ENCODE measurements at places on chromosomes 6 and 20.

- DNase-seq: peak; percentile 90
These were observed 20.1 kb downstream of the MRPS18A start for GRCh38 chr6:43667245-43668150.

DNA sequence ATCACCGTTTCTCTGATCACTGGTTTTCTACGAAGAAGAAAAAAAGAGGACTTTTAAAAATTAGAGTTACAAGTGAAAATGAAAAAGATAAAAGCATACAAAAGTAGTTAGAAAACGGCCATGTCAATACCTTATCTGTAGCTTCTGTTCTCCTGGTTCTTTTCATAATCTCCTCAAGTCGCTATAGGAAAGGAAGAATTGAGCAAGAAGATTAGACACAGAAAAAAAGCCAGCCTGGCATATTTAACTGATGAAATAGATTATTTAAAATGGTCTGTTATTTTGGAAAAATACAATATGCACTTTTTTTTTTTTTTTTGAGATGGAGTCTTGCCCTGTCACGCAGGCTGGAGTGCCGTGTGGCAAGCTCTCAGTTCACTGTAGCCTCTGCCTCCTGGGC lies 70.2 kb upstream of the BCLAF1 start:
- DNase-seq: no peak

- no peak for DNase-seq
These were observed 35.8 kb upstream of the NOX3 start for GRCh38 chr6:155491421-155491820.

DNA sequence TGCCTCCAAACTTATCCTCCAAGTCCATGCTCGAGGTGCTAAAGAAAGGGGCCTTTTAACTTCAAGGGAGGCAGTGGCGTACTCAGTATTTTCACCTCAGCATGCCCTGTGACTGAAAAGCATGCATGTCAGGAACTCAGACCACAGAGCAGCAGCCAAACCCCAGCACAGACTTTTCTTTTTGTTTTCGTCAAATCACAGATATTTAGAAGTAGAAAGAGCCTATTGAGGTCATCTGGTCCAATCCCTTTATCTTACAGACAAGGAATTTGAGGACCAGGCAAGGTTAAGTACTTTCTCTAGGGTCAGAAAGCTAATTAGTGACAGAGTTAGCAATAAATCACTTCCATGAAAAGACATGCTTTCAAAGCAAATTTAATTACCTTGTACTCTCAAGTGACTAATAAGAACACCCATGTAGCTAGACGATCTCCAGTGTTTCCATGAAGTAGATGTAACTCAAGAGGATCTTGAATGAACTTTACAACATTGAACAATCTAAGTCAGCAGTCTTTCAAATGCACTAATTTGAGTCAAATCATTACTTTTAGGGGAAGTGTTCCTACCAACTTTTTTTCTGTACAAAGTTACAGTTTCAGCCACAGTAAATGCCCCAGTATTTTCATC lies 35.9 kb downstream of the MOXD1 start:
- no peak for DNase-seq

DNA sequence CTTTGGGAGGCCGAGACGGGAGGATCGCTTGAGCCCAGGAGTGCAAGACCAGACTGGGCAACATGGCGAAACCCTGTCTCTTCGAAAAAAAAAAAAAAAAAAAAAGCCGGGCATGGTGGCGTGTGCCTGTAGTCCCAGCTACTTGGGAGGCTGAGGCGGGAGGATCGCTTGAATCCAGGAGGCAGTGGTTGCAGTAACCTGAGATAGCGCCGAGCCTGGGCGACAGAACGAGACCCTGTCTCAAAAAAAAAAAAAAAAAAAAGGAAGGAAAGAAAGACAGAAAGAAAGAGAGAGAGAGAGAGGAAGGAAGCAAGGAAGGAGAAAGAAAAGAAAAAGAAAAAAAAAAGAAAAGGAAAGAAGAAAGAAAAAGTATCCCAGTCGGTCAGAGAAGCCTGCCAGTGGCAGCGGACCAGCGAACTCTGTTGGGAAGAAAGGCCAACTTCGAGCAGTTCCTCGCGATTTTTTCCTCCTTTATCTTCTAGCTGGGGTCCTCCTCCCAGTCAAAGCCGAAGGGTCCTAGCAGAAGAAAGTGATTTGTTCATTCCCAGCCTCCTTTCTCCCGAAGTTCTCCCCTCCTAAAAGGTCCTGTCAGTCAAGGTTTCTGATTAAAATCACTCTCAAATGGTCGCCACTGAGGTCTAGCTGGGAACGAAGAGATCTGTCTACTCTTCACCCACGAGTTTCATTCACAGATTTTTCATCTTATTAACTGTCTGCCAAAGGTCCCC lies 2.4 kb upstream of the SYCP2L start:
- DNase-seq: no peak

DNA sequence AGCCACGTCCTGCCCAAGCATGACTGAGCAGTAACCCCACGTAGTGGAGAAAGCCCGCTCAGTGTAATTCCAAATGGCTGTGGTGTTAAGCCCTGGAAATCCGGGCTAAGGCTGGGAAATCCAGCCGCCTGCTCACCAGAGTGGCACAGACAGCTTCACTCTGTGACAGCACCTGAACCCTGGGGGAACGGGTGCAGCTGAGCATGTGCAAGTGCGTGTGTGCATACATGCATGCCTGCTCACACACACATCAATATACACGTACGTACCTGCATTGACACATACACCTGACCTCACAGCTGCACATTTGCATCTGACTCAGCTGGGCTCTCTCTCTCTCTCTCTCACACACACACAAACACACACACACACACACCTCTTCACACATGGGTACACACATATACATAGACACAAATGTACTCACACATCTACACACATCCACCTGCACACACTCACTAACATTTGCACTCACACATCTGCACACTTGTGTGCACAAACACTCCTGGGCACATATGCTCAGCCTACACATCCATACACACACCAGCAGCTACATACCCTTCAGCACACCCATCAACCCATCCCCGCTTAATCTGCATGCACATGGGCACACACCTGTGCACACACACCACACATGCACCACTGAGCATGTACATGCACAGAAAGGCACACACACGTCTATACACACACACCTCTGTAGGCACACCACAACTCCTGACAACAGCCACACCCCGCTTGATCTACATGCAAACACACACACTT lies 114.1 kb downstream of the GRM4 start:
- no peak for DNase-seq

DNA sequence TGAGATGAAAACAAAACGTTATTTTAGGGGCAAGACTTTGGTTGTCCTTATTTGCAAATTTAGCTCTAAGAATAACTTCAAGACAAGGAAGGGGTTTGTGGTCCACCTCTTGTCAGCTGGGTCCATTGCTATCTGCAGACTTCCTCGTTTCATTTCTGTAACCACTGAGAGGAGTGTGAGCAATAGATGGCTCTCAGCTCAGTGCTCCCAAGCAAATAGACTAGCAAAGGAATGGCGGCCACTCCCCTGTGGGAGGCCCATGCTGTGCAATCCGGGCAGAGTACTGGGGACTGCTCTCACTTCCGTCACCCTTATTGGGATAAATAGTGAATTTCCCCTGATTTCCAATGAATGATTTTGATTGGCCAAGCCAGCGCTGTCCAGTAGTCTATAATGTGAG lies 176.6 kb downstream of the ZDHHC14 start:
- DNase-seq: no peak

GRCh38 chr6:19668710-19669109 lies 168.5 kb upstream of the ID4 start:
- DNase-seq: no peak

DNA sequence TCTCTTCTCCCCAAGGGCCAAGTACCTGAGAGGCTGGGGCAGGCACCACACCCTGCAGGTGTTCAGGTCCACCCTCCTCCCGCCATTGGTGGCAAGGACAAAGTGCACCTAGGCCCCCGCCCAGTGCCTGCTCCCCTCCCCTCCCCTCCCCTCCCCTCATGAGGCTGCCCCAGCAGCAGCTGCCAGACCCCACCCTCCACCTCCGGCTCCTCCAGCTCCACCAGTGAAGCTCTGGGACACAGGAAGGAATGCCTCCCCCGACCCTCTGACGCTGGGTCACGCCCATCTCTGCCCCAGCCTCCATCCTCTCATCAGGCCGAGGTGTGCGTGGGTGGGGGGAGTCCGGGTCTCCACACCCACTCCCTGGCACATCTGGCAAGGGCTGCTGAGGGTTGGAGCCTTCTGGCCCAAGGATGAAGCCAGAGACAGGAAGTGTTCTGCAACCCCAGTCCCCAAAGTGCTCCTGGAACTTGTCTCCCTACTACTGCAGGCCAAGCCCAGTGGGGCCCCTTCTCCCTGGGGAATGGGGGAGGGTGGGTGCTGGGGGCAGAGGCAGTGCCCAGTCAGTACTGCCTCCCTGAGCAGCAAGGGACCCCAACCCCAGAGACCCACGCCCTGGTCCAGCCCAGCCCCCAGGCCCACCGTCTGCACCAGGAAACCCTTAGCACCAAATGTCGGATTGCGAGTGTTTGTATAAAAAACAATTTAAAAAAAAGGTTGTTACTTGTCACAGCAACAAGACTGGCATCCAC lies 1.6 kb upstream of the UCKL1 start:
- no peak for DNase-seq

DNA sequence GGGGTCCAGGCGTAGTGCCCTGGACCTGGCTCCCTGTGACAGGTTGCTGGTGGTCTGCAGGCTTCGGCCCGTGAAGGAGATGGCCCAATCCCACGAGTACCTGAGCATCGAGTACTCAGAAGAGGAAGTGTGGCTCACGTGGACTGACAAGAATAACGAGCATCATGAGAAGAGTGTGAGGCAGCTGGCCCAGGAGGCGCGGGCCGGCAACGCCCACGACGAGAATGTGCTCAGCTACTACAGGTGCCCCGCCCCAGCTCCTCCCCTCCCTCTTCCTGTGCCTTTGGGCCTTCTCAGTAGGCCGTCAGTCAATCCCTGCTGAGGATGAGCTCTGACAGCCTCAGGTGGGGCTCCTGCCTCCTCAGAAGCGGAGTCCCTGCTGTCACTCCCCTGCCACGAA lies 42.6 kb downstream of the UQCC2 start:
- DNase-seq: no peak

DNA sequence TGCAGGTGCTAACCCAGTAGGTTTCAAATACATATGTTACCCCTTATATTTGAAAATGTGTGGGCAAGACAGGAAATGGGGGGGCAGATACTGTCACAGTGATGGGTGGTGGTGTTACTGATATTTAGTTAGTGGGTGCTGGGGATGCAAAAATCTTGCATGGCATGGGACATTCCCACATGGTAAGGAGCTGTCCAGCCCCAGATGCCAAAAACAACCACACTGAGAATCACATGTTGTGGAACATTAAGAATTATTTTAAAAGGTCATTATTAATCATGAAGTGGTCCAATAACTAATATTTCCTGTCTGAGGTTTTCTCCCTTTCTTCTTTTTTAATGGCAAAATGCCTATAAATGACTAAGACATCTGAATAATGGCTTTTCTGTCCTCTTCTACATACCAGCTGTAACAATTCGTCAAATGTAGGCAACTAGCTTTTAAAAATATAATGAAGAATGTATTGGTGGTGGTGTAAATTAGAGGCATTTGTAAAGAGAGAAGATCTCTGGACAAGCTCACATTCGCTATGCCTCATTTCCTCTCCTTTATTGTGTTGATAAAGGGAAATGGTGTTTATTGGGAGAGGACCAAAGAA lies 57.3 kb upstream of the SLC35B3 start:
- DNase-seq: no peak

DNA sequence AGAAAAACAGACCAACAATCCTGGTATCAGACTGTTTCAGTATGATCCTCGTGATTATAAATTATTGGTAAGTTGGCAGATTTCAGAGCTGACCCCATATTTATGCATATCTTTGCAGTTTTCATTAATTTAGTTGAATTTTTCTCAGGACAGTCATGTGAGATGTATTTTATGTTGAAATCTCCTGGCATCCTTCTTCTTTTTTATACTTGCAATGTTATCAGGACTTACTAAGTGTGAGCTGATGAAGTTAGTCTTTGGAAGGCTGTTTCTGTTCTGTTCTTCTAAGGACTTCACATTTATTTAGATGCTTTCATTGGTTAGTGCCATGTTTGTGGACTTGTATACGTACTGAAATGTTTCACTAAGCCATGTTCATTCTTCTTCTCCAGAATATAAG lies 17.2 kb downstream of the SMPDL3A start:
- no peak for DNase-seq

DNA sequence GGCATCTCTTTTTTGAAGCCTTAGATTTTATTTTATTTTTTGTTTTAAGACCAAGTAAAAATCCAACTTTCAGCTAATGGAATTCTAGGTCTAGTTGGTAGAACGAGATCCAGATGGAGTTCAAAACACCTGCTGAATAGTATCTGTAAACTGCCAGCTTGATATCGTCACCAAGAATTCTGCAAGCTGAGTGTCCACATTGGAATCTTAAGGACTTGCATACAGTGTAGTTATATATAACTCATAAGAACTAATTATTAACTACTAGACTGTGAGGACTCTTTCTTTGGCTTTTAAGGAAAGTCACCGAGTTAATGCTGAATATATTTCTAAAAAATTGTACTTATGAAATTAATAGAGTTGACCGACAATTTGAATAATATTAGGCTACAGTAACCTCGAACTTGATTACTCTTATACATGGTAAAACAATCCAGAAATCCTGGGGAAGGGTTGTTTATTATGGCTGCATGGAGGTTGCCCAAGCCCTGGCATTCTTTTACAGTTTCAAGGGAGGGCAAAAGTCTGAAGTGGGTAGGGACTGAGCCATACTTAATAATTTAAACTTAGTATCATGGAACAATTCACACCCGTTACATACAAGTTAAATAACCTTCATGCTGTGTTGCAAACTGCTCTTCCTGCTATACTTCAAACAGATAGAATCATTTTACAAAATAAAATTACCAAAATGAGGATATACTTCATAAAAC lies 553.9 kb downstream of the PTPRT start:
- no peak for DNase-seq

GRCh38 chr20:57290178-57290484 lies 23.7 kb upstream of the BMP7 start:
- DNase-seq: no peak

DNA sequence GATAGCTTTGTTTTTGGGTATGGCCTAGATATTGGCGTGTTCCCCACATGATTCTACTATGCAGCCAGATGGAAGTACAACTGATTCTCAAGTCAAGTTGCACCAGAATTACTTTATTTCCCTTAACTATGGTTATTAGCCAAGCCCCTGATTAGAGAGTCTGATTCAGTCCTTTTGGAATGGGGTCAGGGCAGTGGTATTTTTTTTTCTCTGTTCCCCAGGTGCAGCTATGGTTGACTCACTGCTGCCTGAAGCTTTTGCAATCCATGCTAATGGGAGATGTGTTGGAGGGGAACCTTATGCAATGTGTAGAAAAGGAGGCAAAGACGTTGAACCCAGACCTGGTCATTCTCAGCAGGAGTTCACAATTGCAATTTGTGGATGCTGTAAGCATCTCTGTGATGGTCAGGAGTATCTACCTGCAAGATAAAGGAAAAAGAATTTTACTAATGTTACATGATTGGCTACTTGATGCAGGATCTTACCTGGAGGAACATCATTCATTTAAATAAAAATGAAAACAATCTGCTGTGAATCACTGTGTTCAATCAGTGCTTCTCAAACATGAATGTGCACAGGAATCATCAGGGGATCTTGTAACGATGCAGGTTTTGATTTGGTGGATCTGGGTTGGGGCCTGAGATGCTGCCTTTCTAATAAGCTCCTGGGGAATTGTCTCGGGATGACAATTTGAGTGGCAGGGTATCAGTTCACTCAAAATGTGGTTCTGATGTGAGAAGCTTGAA lies 49.4 kb downstream of the PFDN4 start:
- DNase-seq: no peak

GRCh38 chr20:54029176-54029575 lies 41.2 kb downstream of the BCAS1 start:
- no peak for DNase-seq

Measured in KBM-7 (cell line).